Suppressor macrophage treated with lipopolysaccharide for 1 hour (primary cell): ENCODE measurements at places on chromosomes 13 and 19.

DNA sequence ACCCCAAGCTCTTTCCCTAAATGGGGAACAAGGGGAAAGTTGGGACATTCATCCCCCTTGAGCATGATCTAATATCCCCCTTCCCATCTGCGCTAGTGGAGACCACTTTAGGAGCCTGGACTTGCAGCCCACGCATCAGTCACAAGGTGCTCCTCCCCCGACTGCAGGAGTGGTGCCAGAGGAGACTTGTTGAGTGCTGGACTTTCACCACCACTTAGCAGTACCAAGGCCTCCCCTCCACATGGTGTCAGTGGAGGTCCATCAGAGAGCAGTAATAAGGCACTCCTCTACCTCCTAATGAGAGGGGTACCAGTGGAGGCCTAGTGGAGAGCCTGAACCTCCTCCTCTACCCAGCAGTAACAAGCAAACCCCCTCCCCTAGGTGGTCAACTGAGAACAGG, 22.5 kb downstream of the CAB39L start:
- DNase-seq, result peak; percentile 25

DNA sequence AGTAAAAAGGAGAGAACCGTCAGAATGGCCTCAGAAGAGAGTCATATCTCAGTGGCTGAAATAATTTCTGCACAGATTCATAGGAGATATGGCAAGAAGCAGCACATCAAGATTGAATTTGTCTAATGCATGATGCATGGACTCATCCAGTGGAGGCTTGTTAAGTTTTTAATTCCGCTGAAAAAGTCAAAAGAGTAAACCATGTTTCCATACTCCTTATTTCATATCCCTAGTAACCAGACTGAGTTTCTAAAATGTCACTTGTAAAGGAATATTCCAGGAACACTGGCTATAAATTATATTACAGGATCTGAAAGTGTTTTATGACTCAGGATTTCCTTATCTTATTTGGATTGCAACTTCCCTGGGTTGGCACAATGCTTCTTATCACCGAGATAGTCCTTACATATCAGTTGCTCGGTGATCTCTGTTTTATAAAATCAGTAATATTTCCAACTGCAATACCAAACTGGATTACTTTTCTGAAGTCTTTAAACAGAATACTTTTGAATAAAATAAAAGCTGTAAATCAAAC, 180.2 kb upstream of the TSC22D1 start:
- DNase-seq, result no peak

- DNase-seq, result peak; percentile 86
These were observed 5.7 kb upstream of the FBXO27 start for GRCh38 chr19:39038098-39038497.

DNA sequence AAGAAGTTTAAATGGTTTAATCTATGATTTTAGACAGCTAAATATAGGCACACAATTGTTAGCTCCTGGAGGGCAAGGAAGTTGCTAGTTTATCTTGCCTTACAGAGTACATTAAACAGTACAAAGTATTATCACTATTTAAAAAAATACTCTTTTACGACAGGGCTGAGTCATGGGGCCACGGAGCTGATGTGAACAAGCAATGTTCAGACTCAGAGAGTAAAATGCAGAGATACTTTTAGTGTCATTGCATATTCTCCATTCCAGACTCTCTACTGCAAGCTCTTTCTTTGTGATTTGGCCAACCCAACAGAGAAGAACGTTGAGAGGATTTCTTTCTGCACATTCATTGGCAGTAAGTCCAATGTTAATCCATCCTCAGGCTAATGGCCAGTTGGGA, 352.4 kb downstream of the SPRY2 start:
- DNase-seq, result no peak

GRCh38 chr13:51000061-51000460, 90.5 kb downstream of the RNASEH2B start:
- no peak for DNase-seq

GRCh38 chr19:52188822-52189734, 774 bp upstream of the PPP2R1A start:
- no peak for DNase-seq

- DNase-seq, result no peak
These were observed 19.2 kb upstream of the C2CD4C start for GRCh38 chr19:428149-428548.

DNA sequence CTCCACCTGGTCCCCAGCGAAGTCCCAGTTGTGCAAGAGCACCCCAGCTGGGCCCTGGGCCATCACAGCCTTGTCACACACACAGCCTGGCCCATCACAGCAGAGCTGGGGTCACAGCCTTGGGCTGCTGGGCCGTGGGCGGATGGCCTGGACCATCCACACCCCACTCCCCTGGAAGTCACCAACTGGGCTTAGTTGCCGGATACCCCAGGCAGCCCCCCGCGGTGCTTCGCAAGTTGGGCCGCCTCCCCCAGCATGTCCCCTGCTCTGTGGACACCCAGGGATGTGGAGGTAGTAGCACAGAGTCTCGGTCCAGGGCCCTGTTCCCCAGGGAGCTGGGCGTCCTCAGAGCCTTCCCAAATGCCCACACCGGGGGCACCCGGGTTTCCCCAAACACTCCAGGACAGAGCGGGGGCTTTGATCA, 4.5 kb upstream of the ZNF554 start:
- DNase-seq, result no peak

DNA sequence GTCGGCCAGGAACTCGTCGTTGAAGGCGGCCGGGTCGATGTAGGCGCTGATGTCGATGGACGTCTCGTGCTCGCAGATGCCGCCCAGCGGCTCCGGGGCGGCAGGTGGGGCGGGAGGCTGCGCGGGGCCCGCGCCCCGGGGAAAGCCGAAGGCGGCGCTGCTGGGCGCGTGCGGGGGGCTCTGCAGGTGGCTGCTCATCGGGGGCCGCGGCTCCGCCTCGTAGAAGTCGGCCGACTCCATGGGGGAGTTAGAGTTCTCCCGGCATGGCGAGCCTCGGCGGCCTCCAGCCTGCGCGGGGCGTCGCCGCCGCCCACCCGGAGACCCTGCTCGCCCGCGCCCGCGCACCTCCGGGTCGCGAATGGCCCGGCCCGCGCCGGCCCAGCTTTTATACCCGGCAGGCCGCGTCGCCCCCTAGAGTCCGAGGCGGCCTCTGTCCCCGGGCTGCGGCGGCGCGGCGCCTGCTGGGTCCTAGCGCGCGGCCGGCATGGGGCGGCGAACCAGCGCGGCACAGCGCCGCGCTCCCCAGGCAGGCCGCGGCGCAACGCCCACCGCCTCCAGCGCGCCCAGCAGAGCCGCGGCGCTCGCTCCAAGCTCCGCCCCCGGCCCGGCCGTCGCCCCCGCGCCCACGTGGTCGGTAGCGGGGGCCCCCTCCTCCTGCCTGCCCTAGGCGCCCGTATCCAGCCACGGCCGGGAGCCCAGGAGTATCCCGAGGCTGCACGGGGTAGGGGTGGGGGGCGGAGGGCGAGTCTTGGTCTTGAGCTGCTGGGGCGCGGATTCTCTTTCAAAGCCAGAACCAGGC, at the start of gene CEBPA:
Gene CEBPA, minus strand, starts transcription at position 360 of the 799 bp plus-strand sequence. Its CDS starts 120 bp downstream, at position 240.
- DNase-seq, result peak; percentile 99

- DNase-seq, result no peak
These were observed 28.2 kb downstream of the CILP2 start for GRCh38 chr19:19566306-19566705.

- DNase-seq, result no peak
These were observed 52.1 kb downstream of the SERP2 start for GRCh38 chr13:44425815-44426078.

GRCh38 chr19:4052993-4053422, 13.7 kb downstream of the ZBTB7A start:
- DNase-seq, result peak; percentile 79

DNA sequence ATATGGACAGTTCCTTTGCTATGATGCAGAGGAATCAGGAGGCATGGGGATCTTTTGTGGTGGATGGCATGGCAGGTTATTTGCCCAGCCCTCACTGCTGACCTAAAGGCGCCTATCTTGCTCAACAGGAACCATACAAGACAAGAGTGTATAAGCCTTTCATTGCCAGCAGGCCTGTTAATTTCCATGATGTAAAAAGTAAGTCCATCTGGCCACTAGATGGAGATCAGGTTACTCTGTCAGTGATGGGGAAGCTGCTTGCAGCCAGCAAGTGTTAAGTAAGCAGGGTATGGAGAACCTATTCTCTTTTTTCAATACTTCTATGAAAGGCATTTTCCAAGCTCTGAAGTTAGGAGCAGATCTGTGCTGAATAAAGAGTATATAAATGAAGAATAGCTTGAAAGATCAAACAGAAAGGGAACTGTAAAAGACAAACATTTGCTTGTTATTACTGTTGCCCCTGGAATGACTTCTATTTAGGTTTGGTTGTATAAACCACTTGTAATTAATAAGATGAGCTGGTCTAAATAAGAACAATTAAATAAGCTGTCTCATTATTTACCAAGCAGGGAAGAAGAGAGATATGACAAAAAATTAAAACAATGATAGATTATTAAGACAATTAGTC, 210.9 kb downstream of the RGCC start:
- peak; percentile 89 for DNase-seq

GRCh38 chr19:41816761-41817160, 20.4 kb downstream of the CEACAM3 start:
- DNase-seq, result no peak

- DNase-seq, result no peak
These were observed 264.1 kb upstream of the SPRY2 start for GRCh38 chr13:80605011-80605410.

DNA sequence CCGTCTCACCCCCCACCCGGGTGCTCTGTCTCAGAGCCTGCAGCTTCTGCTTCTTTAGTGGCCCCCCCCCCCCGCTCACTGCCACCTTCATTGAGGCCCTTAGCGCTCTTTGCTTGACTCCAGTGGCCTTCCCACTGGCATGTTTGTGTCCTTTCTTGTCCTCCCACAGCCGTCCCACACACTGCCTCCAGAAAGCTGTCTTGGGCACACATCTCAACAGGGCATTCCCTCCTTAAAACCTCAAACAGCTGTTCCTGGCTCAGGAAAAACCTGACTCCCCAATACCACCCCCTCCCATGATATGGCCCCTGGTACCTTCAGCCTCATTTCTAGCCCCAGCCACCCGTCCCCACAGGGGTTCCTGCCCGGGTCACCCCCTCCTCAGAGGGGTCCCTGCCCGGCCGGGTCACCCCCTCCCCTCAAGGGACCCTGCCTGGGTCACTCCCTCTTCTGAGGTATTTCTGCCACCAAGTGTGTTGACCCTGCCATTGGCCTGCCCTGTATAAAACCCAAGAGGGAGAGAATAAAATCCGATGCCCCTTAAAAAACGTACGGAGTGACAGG, 8.9 kb downstream of the B3GLCT start:
- DNase-seq, result no peak

DNA sequence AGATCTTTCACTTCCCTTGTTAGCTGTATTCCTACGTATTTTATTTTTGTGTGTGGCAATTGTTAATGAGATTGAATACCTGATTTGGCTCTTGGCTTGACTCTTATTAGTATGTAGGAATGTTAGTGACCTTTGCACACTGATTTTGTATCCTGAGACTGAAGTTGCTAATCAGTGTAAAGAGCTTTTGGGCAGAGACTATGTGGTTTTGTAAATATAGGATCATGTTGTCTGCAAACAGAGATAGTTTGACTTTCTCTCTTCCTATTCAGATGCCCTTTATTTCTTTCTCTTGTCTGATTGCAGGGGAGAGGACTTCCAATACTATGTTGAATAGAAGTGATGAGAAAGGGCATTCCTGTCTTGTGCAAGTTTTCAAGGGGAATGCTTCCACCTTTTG, 160.3 kb upstream of the PCDH20 start:
- DNase-seq, result no peak

- no peak for DNase-seq
These were observed 232.6 kb upstream of the HTR2A start for GRCh38 chr13:47129461-47129860.

- no peak for DNase-seq
These were observed 6.0 kb downstream of the SYCE2 start for GRCh38 chr19:12913011-12913561.

DNA sequence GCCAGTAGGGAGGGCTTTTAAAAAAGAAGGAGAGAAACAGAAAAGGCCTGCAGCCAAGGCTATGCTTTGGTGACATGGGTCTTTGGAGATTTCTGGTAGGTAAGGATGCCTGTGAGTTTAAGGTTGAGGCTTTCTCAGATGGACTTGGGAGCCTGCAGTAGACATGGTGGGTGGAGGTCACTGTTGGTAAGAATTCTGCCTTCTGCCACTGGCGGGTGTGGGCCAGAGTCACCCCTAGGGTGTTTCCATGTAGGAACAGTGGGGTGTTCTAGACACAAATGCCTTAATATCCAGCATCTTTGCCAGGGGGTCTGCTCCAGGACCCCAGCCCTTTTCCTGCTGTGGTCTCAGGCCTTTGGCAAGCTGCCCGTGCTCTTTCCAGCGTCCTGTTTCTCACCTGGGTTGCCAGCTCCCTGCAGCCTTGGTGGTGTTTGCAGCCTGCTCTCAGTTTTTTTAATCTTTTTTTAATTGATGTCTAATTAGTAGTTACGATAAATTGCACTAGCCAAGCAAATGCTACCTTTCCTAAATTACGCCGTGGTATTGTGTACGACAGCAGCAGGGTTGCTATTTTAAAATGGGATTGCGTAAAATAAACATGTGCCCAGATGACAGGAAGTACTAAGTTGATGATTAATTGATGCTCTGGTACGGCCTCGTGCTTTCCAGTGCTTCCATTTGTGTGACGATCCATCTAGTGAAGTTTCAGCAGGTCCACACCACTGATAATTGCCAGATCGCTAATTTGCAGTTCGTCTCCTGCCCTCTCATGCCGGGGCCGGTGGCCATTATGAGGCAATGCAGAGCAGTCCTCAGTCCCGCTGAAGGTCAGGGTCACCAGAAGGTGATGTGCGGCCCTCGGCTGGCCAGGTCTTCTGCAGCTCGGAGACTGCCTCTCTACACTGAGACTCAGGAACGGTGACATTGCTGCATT, 35.3 kb upstream of the NPAS1 start:
- DNase-seq, result peak; percentile 72
